Activated CD8-positive, alpha-beta T cell treated with anti-CD3 and anti-CD28 coated beads for 36 hours (primary cell): ENCODE measurements at places on chromosomes 3 and 15. TPM values are rescaled to one million over a fixed set of nuclear protein-coding genes. Genes with fewer than 3 reads are reported as not detected.

RASL12 gene
- total RNA-seq = not detected

DNA sequence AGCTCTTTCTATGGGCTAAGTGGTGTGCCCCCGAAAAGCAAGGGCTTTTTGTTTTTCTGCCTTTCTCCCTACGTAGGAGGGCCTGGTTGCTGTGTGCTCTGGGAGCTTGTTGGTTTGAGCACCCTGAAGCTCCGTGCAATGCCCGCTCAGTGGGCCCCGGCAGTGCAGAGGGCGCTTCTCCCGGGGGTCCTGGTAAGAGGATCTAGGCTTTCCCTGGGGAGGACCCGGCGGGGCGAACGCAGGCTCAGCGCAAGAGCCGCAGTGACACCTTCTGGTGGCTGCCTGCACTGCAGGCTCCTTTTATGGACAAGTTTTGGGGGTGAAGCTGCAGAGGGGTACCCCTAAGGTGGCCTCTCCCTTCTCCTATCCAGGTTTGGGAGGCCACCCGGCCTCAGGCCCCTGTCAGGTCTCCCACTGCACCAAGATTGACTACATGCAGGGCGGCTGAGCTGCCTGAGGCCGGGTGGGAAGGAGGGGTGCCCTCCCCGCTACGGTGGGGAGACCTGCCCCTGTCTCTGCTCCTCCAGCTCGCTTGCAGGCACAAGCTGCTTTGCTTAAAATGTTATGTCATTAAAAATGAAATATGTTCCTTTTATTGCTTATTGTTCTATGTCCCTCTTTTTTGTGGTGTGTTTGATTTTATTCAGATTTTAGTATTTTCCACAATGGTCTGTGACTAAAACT, 387.9 kb downstream of the GABRG3 start:
- no peak overlapping the region for H3K27ac ChIP-seq
- no peaks in the 10 kb centered on the region for H3K4me1 ChIP-seq
- no peaks in the 10 kb centered on the region for H3K36me3 ChIP-seq
- no peak overlapping the region for H3K4me3 ChIP-seq

DNA sequence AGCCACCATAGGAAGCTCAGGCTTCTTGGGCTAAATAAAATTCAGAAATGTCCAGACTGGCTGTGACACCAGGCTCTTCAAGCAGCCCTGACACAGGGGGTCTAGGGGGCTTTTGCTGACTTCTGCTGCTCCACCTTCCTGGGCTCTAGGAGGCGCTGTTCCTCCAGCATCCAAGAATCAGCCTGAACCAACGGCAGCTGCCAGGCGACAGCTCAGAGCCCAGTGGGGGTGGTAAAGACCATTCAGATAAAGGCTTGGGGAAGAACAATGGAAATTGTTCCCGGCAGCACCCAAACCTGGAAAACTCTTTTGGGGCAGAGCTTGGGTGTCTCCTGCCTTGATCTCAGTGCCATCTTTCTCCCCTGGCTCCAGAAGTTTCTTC, 21.6 kb upstream of the PSTPIP1 start:
- no peaks in the 10 kb centered on the region for H3K27me3 ChIP-seq
- H3K4me3 ChIP-seq = no peak overlapping the region
- H3K36me3 ChIP-seq = no peaks in the 10 kb centered on the region
- DNase-seq = peak; percentile 86

DNA sequence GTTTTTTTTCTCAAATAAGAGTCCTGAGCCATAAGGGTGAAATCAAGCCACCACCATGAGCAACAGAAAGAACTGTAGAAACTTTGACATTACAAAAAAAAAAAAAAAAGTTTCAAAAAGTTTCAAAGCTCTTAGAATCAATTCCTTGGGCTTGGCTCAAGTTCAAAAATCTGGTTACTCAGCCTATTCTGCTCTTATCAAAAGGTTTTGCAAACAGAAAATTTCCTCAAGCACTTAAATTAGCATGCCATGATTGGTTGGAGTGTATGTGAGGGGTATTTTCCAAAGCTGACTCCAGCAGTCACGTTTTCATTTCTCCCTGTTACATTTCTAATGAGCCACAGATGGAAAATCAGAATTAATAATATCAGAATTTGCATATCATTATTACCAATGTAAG, 12.1 kb upstream of the PEX5L start:
- no peak for DNase-seq
- no peaks in the 10 kb centered on the region for H3K27me3 ChIP-seq

- H3K36me3 ChIP-seq = peaks cover 47% of the 10 kb centered on the region
- no peak for DNase-seq
- H3K4me3 ChIP-seq = no peak overlapping the region
- no peak overlapping the region for H3K27ac ChIP-seq
Measured at GRCh38 chr3:149011676-149012075, 20.3 kb downstream of the GYG1 start.
